Heart left ventricle (tissue), 16 donors: ENCODE measurements at places on chromosomes 2 and 18. TPM values are rescaled to one million over a fixed set of nuclear protein-coding genes. Genes with fewer than 3 reads are reported as not detected.

ARHGAP25 gene
- 3.7 TPM for total RNA-seq

ONECUT2 gene
- 0.08 TPM for total RNA-seq

ST8SIA3 gene
- not detected for total RNA-seq

CNDP2 gene
- 38.3 TPM for total RNA-seq

POTEJ gene
- total RNA-seq: 0.10 TPM

DNA sequence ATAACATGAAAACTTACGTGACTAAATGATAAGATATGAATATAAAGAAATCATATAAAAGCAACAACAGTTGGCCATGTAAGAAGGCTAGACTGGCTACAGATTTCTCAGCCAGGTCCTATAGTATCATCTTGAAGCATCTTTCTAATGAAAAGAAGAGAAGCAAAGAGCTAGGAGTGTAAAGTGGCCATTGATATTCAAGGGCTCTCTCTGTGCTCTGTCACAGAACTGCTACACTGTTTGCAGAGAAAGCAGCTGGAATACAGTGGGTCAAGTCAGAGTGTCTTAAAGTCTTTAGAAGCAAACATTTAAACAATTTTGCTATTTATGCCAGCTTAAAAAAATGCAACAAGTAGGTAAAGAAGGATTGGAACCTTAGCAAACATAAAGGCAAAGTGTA is 118.8 kb downstream of the SCN9A start:
- DNase-seq: no peak

- no peak for DNase-seq
Measured at GRCh38 chr2:226483745-226484619, 315.6 kb downstream of the IRS1 start.

DNA sequence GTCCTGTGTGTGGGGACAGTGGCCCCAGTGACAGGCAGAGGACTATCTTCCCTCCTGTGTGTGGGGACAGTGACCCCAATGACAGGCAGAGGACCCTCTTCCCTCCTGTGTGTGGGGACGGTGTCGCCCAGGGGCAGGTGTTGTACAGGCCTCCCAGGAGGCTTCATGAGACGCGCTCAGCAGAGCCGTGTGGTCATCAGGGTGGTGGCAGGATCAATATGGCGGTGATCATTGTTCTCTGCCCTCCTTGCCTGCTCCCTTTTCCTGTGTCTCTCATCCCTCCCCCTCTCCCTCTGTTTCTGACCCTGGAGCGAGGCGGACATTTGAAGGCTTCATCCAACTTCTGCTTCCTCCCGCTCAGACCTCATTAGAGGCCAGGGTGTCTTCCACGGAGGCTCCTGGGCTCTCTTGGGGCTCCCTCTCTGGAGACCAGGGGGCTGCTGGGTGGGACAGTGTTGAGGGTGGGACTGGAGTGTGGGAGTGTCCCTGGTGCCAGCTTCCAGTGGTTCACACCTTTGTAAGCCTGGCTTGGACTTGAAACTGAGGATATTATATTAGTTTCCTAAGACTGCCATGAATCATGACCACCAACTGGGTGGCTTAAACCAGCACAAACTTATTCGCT is 59.5 kb downstream of the ACKR3 start:
- no peak for DNase-seq

- no peak for DNase-seq
Measured at GRCh38 chr2:191923652-191923997, 76.7 kb upstream of the CAVIN2 start.

DNA sequence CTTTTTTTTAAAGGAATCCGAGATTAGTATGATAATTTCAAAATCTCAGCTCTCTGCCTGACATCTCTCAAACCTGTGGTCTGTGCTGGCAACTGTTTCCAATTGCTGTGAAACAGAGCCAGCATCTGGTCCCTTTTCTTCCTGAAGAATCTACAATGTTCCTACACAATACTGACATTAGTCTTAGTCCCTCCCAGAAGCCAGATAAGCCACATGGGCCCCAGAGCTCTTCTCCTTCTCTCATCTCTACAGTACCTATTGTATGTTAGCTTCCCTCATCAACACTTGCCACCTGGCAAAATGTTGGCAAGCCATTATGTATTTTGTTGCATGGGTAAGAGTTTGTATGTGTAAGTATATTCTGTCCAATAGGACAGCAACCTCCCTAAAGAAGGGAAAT is 62.9 kb upstream of the CDKL4 start:
- no peak for DNase-seq

DNA sequence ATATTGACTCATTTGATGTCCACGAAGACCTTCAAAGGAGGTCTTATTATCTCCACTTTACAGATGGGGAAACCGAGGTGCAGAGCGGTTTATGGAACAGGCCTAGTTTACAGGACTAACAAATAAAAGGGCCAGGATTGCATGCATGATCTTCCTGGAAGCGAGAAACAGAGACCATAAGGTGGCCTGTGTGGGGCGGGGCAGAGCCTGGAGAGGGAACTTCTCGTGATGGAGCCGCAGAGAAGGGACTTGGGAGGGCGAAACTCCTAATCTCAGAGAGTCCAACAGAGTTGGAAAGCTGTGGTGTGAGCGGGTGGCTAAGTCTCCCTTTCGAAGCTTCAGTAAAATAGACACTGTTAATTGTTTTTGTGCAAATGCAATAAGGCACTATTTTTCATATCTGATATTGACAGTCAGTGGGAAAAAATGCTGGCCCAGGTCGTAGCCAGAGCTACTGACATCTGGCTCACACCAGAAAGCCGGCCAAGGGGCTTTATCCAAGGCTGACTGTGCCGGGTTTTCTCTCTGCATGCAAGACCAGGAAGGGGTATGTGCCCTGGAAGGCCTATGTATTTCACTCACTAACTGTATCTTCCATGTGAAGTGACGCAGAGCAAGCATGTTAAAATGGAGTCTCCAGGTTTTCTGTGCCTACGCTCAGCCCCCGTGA is 4.5 kb downstream of the INPP5D start:
- no peak for DNase-seq

GRCh38 chr18:59272221-59272888 is 899 bp downstream of the RAX start:
- no peak for DNase-seq
